ENCODE measurements at places on chromosomes 4 and X.

GRCh38 chrX:115533485-115533884 is 27.5 kb upstream of the PLS3 start:
- no peak for DNase-seq

GRCh38 chrX:84108584-84108983 is 79.4 kb downstream of the RPS6KA6 start:
- DNase-seq = no peak

DNA sequence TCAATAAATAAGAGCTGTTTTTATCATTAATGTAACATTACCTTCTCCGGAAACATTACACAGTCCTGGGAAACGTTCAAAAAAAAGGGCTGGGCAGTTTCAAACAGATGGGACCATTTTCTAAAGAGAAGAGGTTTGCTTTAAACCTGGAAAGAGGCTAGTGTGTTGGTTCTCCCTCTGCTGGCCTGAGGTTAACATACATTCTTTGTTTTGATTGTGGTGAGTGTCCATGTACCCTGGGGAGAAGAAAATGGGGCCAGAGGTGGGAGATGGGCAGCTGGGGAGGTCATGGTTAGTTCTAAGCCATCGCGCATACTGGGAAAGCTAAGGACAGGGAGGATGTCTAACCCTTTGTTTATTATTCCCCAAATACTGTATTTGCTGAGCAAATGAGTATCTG is 194.7 kb downstream of the CPEB2 start:
- DNase-seq = no peak

DNA sequence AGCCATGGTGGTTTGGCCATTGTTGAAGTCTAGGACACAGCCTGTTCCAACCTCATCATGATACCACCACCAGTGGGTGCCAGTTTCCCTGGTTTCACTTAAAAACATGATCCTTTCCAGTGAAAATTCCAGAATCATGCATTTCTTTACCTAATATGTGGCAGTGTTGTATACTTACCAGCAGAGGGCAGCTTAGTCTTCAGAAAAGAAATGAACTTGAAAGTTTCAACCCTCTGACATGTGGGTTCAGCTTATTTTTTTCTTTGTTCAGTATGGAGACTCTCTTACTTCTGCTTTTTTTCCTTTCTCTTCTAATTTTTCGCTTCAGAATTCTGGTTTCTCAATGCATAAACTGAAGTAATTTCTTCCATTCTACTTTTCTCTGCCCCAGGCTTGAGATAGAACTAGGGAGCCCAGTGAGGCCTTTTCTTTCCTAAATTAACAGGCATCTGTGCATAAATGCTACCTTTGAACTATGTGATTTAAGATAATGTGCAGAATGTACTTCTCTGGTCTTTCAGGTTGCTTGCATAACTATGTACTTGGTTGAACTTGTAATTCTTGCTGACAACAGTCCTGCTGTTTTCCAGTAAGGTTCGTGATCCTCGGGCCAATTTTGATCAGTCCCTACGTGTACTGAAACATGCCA is 10.7 kb downstream of the LIAS start:
- no peak for DNase-seq

- no peak for DNase-seq
Measured at GRCh38 chr4:95190751-95191436, 357.9 kb downstream of the UNC5C start.

- no peak for DNase-seq
Measured at GRCh38 chr4:6192245-6192644, 8.1 kb downstream of the JAKMIP1 start.

- no peak for DNase-seq
Measured at GRCh38 chr4:2862528-2862927, 18.9 kb downstream of the ADD1 start.

- no peak for DNase-seq
Measured at GRCh38 chr4:2940267-2941137, 22.7 kb downstream of the NOP14 start.

GRCh38 chr4:139453371-139454110 is 380 bp upstream of the RAB33B start:
- DNase-seq = peak; percentile 90

DNA sequence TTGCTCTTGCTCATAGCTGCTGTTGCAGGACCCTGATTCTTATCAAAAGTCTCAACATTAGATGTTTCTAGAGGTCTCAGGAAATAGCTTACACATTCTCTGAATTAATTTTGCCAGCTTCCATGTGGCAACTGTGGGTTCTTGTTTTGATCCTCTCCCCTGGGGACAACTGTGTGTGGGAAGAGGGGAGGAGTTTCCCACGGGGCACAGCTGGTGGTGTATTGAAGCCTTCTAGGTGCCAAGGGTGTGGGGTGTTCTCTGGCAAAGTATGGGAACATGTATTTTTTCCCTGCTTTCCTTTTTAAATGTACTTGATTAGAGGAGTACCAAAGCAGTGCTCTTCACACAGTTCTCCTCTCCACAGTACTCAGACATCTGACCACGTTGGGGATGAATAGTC is 212.7 kb downstream of the RPA4 start:
- no peak for DNase-seq

- DNase-seq = no peak
Measured at GRCh38 chr4:81498046-81498445, 26.3 kb upstream of the RASGEF1B start.

Measured in stimulated activated CD8-positive, alpha-beta memory T cell treated with anti-CD3 and anti-CD28 coated beads, Interleukin-7, amount 100 ng/mL, for 1 hour (primary cell).